ENCODE measurements at places on chromosomes 7 and 10.

- DNase-seq = no peak
These were observed 39.9 kb downstream of the LDB3 start for GRCh38 chr10:86708068-86708782.

DNA sequence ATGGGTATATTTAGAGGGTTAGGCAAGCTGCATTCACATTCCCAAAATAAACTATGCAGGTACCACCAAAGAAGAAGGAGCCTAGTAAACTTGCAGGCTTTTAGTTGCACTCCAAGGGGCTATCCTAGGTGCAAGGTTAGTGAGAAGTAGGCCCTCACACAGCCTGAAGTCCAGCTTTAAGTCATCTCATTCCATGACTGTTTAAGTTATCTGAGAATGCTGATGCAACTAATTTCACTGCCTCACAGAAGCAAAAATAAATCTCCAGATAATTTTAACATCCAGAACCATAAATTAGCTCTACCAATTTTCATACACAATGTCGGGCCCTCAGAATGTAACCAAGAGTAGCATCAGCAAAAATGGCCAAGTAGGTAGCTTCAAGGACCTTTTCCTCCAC is 34.3 kb upstream of the HHEX start:
- DNase-seq = no peak

GRCh38 chr7:27164367-27165088 is 809 bp downstream of the HOXA9 start:
- DNase-seq = no peak

GRCh38 chr10:72658696-72659400 is 33.0 kb upstream of the MICU1 start:
- DNase-seq = no peak

DNA sequence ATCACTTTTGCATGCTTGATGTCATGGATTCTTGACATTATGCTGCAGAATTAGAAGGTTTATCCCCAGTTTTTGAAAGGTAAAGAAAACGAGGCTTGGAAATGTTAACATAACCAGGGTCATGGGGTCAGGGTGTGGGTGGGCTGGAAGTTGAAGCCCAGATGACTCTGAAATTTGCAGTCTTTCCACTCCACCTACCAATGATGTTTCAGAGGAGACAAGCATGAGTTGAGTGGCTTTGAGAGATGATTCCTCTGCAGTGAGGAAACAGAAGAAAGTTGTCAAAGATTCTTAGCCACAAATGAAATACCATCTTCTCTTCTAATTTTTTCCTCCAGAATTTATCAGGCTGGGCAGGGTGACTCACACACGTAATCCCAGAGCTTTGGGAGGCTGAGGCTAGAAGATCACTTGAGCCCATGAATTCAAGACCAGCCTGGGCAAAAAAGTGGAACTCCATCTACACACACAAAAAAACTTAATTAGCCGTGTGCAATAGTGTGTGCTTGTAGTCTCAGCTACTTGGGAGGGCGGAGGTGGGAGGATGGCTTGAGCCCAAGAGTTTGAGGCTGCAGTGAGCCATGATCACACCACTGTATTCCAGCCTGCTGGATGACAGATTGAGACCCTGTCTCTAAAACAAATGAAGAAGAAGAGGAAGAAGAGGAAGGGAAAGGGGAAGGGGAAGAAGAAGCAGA is 239.1 kb upstream of the AUTS2 start:
- no peak for DNase-seq

DNA sequence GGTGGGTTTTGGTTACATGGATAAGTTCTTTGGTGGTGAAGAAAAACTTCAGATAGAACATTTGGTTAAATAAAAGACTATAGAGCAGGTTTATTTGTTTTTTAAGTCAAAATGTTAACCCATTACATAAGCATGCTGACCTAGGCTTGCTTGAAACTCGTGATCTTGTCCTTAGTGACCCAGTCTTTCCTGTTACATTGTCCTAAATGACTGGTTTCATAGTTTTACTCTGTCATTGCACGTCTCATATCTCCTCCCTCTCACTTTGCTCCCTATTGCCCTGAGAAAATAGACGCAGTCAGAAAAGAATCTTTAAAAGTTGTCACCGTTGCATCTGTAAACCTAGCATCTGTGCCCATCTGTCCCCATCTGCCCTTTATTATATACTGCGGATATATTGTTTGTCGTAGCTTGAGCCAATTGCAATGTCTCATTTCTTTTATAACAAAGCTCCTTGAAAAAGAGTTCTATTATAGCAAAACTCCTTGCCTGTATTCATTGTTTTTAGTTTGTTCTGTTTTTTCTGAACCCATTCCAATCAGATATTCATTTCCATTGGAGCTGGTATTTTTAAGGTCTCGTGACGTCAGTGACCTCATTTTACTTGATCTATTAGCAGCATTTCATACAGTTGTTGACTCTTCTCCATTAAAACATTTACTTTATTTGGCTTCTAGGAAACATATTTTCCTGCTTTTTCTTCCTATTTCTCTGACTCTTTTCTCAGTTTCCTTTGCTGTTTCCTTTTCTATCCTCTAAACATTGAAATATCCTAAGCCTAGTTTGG is 57.3 kb downstream of the HELLS start:
- DNase-seq = peak; percentile 25

DNA sequence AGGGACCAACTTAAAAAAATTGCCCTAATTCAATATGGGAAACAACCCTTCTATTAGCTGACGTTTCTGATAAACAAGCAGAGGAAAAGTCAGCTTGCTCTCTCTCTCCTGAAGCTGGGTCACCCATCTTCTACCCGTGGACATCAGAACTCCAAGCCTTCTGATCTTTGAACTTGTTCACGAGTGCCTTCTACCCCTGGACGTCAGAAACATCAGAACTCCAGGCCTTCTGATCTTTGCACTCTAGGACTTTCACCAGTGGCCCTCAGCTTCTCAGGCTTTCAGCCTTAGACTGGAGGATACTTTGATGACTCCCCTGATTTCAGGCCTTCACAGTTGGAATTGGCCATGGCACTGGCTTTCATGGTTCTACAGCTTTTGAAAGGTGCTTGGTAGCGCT is 41.8 kb downstream of the AKR1C8 start:
- no peak for DNase-seq

- peak; percentile 27 for DNase-seq
These were observed 451.9 kb downstream of the DPP6 start for GRCh38 chr7:154503962-154504550.

DNA sequence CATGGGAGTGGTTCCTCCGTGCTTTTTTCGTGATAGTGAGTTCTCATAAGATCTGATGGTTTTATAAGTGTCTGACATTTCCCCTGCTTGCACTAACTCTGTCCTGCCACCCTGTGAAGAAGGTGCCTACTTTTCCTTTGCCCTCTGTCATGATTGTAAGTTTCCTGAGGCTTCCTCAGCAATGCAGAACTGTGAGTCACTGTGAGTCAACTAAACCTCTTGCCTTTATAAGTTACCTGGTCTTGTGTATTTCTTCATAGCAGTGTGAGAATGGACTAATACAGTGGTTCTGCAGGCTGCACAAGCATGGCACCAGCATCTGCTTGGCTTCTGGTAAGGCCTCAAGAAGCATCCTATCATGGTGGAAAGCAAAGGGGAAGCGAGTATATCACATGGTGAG is 1144.6 kb downstream of the SORCS3 start:
- no peak for DNase-seq

DNA sequence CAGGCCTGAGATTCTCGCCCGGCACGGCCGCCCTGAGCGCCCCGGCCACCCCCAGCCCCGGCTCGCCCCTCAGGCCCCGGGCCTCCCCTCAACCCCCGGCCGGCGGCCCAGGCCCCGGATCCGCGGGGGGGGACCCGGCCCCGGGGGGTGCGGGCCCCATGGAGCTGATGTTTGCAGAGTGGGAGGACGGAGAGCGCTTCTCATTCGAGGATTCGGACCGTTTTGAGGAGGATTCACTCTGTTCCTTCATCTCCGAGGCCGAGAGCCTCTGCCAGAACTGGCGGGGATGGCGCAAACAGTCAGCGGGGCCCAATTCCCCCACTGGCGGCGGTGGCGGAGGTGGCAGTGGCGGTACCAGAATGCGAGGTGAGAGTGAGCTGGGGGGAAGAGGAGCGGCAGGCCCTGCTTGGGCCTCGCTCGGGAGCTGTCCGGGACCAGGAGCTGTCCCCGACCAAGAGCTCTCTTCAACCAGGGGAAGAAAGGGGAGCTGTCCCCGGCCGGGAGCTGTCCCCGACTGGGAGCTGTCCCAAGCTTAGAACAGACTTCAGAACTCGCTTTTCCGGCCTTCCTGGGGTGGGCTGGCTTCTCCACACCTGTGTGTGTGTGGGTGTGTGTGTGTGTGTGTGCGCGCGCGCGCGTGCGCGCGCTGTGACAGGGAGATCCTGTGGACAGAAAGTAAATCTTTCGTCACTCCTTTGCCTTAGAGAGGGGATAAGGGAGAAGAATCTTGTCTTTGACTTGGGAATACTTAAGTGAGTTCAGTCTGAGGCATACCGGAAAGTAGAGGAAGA is 510 bp downstream of the ZSWIM8 start:
- DNase-seq = peak; percentile 60

DNA sequence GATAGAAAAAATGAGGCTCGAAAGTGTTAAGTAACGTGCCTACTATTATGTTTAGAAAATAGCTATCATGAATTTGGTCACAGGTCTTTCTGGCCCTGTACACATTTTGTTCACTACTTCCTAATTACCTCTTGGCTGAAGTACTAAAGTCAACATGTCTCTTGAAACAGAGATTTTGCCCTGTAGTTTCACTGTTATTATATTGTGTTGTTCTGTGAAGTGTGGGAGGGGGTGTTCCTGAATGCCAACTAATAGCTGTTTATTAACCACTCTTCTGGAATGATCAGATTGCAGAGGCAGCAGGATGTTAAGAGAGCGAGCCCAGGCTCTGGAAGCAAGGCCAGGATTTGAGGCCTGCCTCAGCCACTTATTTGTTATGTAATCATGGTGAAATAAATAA is 72.1 kb downstream of the RNF133 start:
- no peak for DNase-seq

GRCh38 chr7:77935652-77936348 is 137.2 kb downstream of the PHTF2 start:
- no peak for DNase-seq

GRCh38 chr7:117873310-117874190 is at the start of gene CTTNBP2:
Gene CTTNBP2, minus strand, starts transcription at chr7:117873441. Its CDS starts 26 bp downstream, at chr7:117873415.
- DNase-seq = peak; percentile 1

- DNase-seq = no peak
These were observed 115.3 kb downstream of the PTPN20 start for GRCh38 chr10:47026301-47027107.

DNA sequence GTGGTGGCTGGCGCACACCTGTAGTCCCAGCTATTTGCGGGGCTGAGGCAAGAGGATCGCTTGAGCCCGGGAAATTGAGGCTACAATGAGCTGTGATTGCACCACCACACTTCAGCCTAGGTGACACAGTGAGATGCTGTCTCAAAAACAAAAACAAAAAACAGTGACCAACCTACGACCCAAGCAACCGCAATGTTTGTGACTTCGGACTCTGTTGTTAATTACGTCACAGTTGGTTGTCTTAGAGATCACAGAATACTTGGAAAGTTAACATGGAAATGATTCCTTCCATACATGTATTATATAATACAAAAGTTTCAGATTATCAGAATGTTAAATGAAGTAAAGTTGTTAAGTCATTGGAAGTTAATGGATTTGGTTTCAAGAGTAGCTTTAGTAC is 106.2 kb downstream of the REEP3 start:
- DNase-seq = no peak

DNA sequence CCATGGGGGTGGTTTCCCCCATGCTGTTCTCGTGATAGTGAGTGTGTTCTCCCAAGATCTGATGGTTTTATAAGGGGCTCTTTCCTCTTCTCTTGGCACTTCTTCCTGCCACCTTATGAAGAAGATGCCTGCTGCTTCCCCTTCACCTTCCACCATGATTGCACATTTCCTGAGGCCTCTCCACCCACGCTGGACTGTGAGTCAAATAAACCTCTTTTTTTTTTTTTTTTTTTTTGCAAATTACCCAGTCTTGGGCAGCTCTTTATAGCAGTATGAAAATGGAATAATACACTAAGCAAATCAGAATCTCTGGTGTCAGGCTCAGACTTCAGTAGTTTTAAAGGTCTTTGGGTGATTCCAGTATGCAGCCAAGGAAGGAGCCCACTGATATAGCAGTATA is 28.2 kb downstream of the TAS2R41 start:
- no peak for DNase-seq

DNA sequence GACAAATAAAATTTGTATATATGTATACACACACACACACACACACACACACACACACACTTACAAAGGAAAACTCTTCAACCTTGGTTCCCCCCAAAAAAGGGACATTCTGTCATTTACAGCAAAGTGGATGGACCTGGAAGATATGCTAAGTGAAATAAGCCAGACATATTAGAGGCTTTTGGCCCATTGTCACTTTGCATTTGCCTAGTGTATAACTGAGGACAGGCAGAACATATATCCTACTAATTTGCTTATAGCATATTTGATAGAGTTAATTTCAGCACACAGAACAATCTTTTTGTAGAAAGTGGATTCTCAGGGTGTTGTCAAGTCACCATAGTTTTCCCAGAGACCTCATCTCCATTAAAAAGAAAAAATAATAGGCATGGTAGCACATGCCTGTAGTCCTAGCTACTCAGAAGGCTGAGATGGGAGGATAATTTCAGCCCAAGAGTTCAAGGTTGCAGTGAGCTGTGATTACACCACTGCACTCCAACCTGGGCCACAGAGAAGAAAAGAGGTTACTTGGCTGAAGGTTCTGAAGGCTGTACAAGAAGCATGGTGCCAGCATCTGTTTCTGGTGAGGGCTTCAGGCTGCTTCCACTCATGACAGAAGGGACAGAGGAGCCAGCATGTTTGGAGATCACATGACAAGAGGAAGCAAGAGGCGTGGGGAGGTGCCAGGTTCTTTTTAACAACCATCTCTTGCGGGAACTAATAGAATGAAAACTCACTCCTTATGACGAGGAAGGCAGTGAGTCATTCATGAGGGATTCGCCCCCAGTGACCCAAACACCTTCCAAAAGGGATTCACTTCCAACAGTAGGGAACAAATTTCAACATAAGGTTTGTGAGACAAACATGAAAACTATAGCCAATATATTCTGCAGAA is 135.6 kb downstream of the TMEM168 start:
- no peak for DNase-seq

DNA sequence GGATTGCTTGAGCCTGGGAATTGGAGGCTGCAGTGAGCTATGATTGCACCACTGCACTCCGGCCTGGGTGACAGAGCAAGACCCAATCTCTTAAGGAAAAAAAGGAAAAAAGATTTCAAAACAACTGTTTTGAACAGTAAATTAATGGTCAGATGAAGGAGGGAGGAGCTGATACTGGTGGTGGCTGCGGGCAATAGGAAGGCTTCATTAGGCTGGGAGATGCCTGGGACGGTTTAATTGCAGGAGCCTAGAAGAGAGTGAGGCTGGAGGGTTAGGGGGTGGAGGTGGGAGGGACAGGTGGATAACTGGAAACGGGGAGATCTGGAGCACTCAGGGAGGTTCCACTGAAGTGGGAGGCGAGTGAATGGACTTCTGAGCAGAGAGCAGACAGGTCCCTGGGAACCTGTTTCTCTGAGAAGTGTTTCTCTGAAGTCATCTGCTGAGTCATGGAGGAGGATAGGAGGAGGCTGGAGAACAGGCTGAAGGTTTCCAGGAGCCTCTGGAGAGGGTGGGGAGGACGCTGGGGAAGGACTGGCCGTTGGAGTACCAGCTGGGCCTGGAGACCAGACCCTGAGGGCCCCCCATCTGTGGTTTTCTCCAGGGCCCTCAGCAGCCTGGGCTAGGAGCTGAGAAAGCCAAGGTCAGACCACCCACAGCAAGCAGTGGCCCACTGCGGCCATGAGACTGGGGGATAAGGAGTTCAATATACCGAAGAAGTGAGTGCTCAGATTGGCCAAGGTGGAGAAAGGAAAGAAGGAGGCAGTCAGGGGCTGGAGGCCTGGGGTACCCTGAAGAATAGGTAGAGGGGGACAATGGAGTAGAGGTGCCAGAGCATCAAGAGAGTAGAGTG is 14.4 kb upstream of the YWHAG start:
- no peak for DNase-seq
